Dermis lymphatic vessel endothelial cell (primary cell): ENCODE measurements at places on chromosomes 16 and 17. TPM values are rescaled to one million over a fixed set of nuclear protein-coding genes. Genes with fewer than 3 reads are reported as not detected.

The ODAD4 gene
- 0.11 and 0.34 TPM in 2 replicates for total RNA-seq

The PRRT2 gene
- total RNA-seq: under 0.01 and 0.09 TPM in 2 replicates

The SLC35G6 gene
- not detected in 2 replicates for total RNA-seq

The CACNG3 gene
- not detected in 2 replicates for total RNA-seq

The GRIN2C gene
- under 0.01 TPM in 1 of 2 replicates, not detected in the other for total RNA-seq

The TMC5 gene
- total RNA-seq: not detected in 2 replicates

The EVPLL gene
- not detected in 2 replicates for total RNA-seq

The CTF1 gene
- 0.09 and 0.33 TPM in 2 replicates for total RNA-seq

The C16orf74 gene
- total RNA-seq: 4.8 and 5.3 TPM in 2 replicates

The HOXB3 gene
- total RNA-seq: 1.7 and 5.7 TPM in 2 replicates
